Stimulated activated CD8-positive, alpha-beta memory T cell treated with anti-CD3 and anti-CD28 coated beads, Interleukin-12 subunit alpha, Interleukin-12 subunit beta, amount 100 ng/mL, for 4 hours (primary cell): ENCODE measurements at places on chromosomes 6 and 20.

DNA sequence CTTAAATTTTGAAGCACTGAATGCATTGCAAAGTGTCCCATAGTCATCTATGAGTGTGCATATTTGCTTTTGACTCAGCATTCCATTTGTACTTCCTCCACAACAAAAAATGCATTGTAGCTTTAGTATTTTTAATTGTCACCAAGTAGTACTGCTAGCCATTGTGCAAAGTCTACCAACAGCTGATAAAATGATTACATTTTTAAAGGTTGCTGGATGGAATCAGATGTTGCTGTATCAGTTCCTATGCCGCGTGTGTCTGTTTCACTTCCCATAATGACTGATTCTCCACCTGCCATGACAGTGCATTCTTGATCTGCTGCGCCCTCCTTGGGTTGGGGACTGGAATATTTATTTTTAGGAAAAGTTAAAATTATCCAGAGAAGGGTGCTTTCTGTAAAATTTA is 41.2 kb downstream of the SLX4IP start:
- no peak for DNase-seq

- DNase-seq, result no peak
Measured at GRCh38 chr6:138455746-138456400, 43.4 kb downstream of the NHSL1 start.

DNA sequence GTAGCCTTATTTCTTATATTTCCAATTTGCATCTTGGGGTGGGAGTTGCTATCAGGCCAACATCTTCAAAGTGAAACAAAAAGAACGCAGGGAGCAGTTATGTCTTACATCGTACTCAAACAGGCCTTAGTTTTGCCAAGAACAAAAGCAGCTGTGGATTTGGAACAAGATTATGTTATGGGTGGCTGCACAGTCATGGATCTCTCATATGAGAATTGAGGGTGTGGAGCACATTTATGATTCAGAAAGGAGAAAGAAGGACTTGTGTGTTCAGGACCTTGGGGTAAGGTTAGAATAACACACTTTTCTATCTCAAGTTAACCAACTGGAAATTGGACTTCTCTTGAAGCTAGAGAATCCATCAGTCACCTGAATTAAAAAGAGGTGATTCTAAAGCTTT is 259.9 kb downstream of the FOXA2 start:
- DNase-seq, result no peak

GRCh38 chr6:20096536-20096935 is 115.7 kb downstream of the MBOAT1 start:
- no peak for DNase-seq

GRCh38 chr6:156697225-156697830 is 79.8 kb upstream of the ARID1B start:
- no peak for DNase-seq

DNA sequence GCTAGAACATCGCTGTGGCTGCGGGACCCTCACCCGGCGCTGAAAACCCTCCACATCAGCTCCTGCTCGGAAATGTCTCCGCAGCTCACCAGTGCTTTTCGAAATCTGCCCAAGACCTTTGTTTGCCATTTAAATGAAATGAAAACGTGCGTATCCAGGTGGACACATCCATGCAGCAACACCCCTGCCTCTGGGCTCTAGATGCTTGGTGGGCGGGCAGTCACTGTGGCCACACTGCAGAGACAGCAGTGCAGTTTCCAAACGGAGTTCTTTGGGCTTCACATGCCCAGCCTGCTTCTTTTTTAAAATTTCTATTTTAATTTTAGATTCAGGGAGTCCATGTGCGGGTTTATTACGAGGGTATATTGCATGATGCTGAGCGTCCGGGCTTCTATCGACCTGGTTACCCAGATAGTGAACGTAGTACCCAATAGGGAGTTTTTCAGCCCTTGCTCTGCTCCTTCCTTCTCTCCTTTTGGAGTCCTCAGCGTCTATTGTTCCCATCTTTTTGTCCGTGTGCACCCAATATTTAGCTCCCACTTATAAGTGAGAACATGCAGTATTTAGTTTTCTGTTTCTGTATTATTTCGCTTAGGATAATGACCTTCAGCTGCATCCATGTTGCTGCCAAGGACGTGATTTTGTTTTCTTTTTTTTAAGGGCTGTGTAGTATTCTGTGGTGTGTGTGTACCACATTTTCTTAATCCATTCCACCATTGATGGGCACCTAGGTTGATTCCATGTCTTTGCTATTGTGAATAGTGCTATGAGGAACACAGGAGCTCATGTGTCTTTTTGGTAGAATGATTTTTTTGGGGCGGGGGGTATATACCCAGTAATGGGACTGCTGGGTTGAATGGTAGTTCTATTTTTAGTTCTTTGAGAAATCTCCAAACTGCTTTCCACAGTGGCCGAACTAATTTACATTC is 4.8 kb upstream of the TUBB2B start:
- no peak for DNase-seq

GRCh38 chr20:40698744-40699143 is 9.7 kb upstream of the MAFB start:
- no peak for DNase-seq

DNA sequence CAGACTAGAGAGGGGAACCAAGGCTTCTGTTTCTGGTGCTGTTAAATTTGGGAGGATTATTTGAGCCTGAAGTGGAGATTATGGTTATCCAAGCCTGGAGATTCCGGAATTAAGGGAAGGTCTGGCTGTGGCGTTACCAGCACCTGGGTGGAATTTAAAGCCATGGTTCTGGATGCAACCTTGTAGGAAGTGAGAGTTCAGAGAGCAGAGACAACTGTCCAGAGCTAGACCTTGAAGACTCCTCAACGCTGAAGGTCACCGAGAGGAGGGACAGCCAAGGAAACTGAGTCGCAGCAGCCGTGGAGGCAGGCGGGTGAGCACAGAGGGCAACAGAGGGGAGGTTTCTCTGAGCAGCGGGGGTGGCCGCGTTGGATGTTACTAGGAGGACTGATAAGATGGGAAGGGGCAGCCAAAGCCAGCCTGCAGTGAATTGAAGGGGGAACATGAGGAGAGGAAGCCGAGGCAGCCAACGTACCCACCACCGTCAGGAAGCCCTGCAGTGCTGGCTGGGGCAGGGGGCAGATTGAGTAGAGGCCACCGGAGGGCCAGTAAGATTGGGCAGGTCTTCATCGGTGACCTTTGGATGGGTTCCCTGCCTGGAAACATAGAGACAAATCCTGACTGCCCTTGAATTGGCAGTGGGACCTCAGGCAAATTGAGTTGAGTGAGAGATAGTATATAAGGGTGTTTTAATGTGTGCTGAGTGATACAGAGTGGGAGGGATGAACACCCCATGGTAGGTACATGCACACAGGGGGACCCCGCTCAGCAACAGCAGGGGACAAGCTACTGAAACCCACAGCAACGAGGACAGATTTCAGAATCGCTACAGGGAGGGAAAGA is 90.3 kb downstream of the SNX5 start:
- DNase-seq, result no peak

GRCh38 chr20:51070621-51071020 is 47.7 kb upstream of the KCNG1 start:
- no peak for DNase-seq

DNA sequence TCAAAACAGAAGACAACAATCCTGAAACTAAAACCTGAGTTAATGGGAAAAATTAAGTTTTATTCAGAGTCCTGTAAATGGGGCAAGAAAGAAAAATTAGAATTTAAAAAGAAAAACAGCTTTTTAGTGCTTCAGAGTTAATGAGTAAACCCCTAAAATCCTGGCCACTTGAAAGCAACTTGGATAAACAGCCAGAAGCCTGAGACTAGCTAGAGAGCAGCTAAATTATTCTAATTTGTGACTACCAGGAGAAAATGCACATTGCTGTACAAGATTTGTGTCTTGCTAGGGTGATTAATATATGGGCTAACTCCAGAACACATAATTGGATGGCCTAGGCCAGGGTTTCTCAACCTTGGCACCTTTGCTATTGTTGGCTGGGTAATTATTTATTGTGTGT is 62.4 kb upstream of the ARG1 start:
- DNase-seq, result no peak

DNA sequence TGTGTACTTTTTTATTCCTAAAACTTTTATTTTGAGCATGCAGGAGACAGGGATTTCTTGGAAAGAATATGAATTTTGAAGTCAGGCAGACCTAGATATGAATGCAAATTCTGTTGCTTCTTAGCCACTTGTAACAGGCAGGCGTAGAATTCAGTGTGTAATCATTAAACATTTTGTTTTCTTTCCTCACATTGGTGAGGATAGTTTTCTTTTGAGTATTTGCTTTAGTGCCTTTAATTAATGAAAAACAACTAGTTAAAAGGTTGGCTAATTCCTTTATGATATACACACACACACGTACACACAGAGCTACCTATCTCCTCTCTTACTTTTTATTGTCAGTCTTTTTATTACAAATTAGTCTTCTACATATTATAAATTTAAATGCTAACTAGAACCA is 342.3 kb downstream of the CDKAL1 start:
- DNase-seq, result no peak

DNA sequence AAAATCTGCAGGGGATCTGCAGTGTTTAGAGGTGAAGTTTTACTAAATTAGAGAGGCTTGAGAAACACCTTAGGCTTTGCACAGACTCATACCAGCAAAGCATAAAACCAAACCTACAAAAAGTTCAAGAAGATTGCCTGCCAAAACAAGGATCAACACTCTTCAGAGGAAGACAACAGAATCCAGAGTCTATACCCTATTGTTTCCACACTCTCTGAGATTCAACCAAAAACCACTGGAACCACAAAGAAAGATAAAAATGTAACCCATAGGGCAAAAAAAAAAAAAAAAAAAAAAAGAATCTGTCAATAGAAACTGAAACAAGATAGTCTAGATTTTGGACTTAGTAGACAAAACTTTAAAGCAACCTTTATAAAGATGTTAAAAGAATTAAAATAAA is 102.7 kb downstream of the ANKRD60 start:
- no peak for DNase-seq

DNA sequence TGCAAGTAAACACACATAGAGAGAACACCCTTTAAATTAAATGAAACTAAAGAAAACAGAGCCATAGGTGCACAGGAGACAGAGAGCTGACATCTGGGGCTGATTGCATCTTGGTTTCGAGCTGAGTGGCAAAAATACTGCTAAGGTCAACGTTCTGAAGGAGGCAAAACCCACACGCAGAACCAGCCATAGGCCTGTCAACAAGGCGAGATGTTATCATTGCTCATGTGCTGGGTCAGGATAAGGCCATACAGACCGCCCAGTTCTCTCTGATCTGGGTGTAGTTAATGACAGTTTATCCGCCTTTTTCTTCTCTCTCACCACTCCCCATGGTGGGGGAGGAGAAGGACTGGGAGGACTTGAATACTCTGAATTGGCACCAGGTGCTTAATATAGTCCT is 4.5 kb upstream of the FAM110A start:
- DNase-seq, result no peak

DNA sequence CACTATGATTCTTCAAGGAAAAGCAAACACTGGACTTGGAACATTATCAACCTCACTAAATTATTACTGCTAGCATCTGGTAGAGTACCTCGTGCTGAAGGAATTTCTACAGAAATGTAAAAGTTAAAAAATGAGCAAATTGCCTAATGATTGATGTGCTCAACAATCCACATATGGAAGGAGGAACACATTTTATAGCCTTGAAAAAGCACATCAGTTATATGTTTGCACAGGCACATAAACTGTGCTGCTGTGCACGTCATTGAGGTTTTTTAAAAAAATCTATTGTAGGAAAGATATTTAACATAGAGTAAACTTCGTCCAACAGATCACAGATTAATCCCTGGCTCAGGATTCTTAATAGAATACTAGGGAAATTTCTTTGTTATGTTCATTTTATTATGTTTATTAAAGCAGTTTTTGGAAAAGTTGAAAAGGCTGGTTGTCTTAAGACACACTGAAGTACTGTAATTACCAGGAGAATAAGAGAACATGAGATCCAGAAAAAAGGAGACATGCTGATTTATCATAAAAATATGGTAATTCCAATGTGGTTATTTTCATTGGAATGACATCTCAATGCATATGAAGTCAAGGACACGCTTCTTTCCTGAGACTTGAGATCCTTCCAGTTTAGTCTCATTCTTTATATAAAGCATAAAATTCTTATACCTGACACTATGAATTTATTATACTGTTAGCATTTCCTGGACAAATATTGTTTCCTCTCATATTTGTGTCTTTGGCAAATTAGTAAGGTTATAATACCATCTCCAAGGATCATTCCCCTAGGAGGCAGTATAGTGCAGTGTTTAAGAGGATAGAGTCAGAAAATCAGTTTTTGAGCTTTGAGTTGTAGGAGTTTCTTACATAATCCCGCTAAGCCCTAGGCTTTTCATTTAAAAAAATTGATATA is 511.1 kb downstream of the TENT5A start:
- DNase-seq, result no peak

GRCh38 chr20:11192106-11192505 is 518.3 kb upstream of the JAG1 start:
- no peak for DNase-seq

GRCh38 chr6:144630857-144631256 is 345.7 kb downstream of the UTRN start:
- DNase-seq, result no peak

- no peak for DNase-seq
Measured at GRCh38 chr6:130679684-130680083, 147.5 kb upstream of the SMLR1 start.

- no peak for DNase-seq
Measured at GRCh38 chr6:44672086-44672485, 284.6 kb downstream of the CDC5L start.

DNA sequence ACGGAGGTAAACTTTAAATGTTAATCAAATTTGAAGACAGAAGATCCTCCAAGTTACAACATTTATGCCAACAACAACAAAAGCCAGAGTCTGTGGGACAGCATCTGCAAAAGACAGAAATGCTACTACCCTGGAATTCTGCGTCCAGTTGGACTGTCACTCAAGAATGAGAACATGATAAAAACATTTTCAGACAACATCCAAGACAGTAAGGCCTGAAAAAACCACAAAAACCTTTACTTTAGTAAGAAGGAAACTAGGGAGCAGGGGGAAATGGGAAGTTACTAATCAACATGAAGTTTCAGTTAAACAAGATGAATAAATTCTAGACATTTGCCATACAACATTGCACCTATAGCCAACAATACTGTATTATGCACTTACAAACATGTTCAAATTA is 77.6 kb downstream of the MLIP start:
- DNase-seq, result no peak

DNA sequence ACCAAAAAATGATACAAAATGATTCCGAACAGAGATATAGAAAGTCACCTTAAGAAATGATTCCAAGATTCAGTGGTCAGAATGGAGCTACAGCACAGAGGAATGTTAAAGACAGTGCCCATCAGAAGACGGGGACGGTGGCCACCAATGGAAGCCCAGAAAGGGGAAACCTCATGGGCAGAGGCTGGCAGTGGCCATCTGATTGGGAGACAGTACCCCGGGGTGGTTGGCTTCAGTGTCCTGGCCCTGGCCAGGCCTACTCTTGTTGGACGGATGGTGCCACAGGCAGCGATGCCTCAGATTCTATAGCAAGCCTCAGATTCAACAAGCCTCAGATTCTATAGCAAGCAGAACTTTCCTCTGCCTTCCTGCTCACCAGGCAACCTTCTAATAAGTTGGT is 16.6 kb upstream of the PI16 start:
- DNase-seq, result no peak

DNA sequence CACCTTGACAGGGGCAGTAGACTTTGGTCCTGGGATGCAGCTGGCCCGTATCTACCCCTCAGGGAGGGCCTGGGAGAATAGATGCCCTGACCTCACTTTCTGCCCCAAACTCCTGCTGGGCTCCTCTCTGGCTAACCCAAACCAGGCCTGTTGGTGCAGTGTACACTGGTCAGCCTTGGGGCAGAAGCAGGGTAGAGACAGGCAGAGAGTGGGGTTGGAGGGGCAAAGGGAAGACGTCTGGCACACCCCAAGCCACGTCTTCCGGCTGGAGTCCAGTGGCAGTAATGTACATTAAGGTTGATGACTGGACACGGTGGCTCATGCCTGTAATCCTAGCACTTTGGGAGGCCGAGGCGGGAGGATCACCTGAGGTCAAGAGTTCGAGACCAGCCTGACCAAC is 9.3 kb downstream of the DDR1 start:
- no peak for DNase-seq
